Activated CD8-positive, alpha-beta memory T cell treated with anti-CD3 and anti-CD28 coated beads for 1 hour (primary cell): ENCODE measurements at places on chromosomes 11 and 22.

DNA sequence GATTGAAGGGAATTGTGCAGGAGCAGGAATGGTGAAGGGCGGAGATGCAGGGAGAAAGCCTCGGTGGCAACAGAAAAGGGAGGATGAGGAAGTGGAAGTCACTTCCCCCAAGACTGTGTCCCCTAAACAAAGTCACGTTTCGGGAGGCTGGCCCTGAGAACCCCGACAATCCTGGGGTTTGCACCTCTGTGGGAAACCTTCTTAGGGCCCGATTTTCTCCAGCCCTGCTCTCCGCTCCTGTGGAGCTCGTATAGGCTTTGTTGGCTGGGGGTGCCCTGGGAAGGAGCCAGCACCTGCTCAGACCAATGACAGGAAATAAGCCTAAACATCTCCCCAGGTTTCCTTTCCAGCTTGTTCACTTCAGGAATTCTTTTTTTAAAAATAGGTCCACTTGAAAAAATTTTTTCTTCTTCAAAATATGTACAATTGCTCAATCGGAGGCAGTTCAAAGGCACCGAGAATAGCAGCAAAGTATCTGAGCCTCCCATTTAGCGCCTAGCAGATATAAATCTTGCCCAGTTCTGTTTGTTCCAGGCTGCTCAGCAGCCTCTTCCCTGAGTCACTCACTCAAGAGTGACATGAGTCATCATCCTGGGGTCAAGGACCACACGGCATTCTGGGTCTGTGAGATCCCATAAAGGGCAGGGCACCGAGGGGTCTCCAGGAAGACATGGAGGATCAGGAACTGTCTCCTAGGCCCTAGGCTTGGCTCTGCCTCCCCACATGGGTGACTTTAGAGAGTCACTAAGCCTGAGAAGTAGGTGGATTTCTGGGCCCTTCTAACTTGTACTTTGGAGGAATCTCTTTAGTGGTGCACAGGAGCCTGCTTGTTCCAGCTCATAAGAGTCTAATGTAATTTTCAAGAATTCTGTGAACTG lies 34.0 kb downstream of the IRAG1 start:
- DNase-seq = no peak

- DNase-seq = no peak
Observed at GRCh38 chr11:64395545-64396078, 36.6 kb downstream of the RPS6KA4 start.

DNA sequence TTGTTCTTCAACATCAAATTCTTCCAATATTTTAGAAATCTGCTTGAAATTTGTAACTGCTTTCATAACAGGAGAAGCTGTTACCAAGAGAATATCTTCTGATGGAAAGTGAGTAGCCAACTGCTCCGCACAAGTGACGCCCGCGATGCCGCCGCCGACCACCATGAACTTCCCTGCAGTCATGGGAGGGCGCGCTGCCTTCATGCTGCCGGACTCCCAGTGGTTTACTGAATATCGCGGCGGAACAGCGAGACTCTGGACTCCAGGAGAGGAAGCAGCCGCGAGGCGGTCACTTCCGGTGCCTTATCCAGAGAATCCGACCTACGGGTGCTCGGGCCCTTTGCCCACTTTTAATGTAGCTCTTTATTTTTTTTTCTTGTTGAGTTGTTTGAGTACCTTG lies 190.6 kb downstream of the GUCY1A2 start:
- no peak for DNase-seq

DNA sequence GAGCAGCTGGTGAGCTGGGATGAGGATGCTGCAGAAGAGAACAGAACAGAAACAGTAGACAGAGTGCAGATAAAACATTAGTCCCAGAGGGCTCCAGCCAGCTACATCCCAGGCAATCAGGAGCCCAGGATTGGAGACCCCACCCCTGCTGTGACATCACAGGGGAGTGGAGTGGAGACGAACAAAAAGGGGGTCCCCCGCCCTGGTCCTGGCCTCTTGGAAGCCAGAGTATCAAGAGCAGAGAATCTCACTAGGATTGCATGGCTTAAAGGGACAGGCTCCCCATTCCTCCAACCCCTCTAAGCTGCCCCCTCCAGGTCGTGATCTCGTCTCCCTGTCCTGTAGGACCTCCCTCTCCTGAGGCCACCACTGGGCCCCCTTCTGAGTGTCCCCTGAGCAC lies at the start of gene P2RX3:
Gene P2RX3 (plus strand): TSS at position 211 of the 400 bp plus-strand sequence. CDS start 199 bp downstream, outside the sequence.
- DNase-seq = no peak
